ENCODE measurements at places on chromosomes 6 and 20. TPM values are rescaled to one million over a fixed set of nuclear protein-coding genes. Genes with fewer than 3 reads are reported as not detected.

Gene TDP2
- polyA plus RNA-seq: 46.5 TPM

Gene STX11
- 36.0 TPM for polyA plus RNA-seq

Gene SLC35D3
- 0.10 TPM for polyA plus RNA-seq

- H3K4me1 ChIP-seq: no peaks in the 10 kb centered on the region
- no peak overlapping the region for H3K4me3 ChIP-seq
- H3K27me3 ChIP-seq: peaks cover 11% of the 10 kb centered on the region
- no peaks in the 10 kb centered on the region for H3K36me3 ChIP-seq
- DNase-seq: no peak
Measured at GRCh38 chr6:118280210-118280609, 267.9 kb upstream of the PLN start.

DNA sequence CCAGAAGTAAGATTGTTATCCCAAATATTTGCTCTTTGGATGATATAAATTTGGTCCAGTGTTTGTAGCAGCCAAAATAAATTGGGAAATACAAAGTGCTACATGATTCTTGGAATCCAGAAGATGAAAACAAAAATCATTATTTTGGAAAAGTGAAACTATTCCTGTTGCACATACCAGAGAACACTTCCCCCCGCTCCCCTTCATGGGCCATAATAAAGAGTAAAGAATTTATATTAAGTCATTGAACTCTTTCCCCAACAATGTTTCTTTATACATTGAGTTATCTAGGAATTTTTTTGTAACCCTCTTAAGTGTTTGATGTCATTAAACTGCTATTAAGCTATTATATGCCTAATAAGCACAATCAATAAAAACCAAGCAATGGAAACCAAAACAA lies 490.4 kb upstream of the HS3ST5 start:
- H3K27ac ChIP-seq: no peak overlapping the region
- no peaks in the 10 kb centered on the region for H3K27me3 ChIP-seq

DNA sequence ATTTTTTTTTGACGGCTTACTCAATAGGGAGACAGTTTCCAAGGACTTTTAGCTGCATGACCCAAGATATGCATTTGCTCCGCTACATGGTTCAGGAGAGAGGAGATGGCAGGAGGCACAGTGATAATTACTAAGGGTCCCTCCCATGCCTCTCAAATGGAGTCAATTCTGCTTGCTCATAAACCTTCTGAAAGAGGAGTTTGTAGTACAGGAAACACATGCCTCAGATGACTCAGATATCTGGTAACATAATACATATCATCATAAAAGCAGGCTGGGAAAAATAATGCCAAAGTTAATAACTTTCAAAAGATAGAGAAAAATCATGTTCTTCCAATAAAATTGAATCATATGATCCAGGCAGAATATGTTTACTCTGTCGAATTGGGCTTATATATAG lies 97.6 kb upstream of the DEFB112 start:
- no peak overlapping the region for H3K27ac ChIP-seq
- no peak overlapping the region for H3K4me3 ChIP-seq
- no peak for DNase-seq
- no peaks in the 10 kb centered on the region for H3K4me1 ChIP-seq
- H3K27me3 ChIP-seq: no peaks in the 10 kb centered on the region

- no peaks in the 10 kb centered on the region for H3K4me1 ChIP-seq
- no peaks in the 10 kb centered on the region for H3K36me3 ChIP-seq
- no peak overlapping the region for H3K4me3 ChIP-seq
- H3K27ac ChIP-seq: no peak overlapping the region
Measured at GRCh38 chr6:63805808-63806572, 170.4 kb downstream of the PHF3 start.
